ENCODE measurements at places on chromosomes 1 and 21.

DNA sequence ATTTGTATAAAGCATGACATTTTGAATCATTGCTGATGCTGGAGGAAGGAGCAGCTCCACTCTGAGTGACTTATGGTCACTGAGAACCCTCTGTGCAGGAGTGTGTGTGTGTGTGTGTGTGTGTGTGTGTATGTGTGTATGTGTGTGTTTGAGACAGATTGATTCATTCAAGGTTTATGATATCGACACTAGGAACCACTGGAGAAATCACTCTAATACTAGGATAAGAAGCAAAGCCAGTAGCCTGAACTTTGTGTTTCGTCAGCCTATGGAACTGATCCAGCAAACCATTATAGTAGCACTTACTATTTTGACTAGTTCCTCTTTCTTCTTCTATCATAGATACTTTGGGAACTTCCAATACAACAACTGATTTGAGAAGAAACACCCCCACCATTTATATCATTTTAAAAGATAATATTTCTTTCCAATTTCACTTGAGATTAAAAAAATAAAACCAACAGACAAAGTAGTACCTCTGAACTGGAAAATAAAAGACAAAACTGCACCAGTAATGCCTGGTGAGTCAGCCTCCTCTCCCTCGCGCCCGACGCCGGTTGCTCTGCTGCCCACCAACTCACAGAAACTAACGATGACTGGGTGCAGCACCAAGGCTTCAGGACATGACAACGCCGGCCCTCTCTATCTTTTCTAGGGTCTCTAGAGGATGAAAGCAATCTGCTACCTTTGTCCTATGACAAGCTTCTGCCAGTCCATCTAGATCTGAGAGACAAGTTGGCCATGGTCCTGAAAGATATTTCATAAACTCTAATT lies 20.9 kb downstream of the SLAMF1 start:
- DNase-seq: peak; percentile 63

GRCh38 chr21:44462086-44462833 lies 7.0 kb downstream of the LRRC3 start:
- DNase-seq: no peak

DNA sequence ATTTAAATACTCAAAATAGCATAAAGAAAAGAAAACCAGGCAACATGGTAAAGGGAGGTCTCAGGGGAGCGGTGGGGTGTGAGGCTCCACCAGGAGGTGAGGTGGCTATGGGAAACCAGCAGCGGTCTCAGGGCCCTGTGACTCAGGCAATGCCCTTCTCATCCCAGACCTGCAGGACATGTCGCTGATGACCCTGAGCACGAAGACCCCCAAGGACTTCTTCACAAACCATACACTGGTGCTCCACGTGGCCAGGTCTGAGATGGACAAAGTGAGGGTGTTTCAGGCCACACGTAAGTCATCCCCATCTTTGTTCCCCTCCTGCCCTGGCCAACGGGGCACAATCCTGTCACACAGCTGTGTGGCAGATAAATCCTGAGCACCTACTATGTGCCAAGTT lies 31.5 kb downstream of the PADI4 start:
- DNase-seq: no peak

- DNase-seq: no peak
Observed at GRCh38 chr1:200885623-200886402, 8.9 kb upstream of the INAVA start.

GRCh38 chr1:31424568-31424967 lies 11.6 kb downstream of the SERINC2 start:
- no peak for DNase-seq

DNA sequence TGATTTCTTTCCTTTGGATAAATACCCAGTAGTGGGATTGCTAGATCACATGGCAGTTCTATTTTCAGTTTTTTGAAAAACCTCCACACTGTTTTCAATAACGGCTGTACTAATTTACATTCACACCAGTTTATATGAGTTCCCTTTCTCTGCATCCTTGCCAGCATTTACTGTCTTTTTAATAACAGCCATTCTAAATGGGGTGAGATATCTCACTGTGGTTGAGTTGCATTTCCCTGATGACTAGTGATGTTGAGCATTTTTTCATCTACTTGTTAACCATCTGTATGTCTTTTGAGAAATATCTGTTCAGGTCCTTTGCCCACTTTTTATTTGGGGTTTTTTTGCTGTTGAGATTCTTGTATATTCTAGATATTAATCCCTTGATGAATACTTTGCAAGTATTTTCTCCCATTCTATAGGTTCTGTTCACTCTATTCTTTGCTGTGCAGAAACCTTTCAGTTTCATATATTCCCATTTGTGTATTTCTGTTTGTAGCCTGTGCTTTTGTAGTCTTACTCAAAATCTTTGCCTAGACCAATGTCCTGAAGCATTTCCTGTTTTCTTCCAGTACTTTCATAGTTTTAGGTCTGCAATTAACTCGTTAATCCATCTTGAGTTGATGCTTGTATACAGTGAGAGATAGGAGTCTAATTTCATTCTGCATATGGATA lies 7.3 kb downstream of the HENMT1 start:
- DNase-seq: no peak

DNA sequence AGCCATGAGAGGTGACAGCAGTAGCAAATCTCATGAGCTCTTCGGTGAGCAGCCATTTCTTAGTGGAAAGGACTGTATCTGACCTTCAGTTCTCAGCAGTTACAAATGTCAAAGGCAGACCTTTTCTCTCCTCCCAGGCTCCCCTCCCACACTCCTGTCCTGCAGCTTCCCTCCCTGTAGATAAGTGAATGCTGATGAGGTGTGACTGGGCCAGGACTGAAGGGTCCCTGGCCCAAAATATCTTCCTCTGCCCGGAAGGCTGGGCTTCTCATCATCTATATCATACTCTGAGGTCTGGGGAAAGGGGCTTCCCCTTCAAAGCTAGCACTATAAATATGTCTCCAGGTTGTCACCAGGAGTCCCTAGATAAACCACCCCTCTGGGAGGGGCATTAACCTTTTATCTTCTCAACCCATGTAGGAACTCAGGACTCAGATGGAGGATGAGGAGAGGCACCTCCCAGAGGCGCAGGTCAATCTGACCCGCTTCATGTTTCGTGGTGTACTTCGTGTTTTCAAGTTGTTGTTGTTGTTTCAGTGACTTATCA lies 3.6 kb upstream of the ADAMTSL4 start:
- DNase-seq: no peak

- no peak for DNase-seq
Observed at GRCh38 chr1:116855191-116855619, 54.5 kb upstream of the PTGFRN start.

- DNase-seq: no peak
Observed at GRCh38 chr1:86957221-86957620, 42.8 kb downstream of the HS2ST1 start.

DNA sequence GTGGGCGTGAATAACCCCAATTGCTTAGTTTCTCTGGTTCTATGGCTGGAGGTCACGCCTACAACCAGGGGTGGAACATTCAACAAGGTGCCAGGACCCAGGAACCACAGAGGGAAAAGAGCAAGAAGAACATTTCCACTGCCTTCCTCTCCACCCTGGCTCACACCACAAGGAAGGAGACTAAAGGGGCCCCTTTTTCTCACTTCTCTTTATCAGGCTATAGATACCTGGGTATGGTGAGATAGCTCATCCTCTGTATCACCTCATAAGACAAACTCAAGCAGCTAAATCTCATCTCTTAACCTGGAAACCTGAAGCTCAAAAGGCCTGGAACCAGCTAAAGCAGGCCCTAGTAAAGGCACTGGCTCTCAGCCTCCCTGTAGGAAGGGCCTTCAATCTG lies 438.8 kb upstream of the OLFM3 start:
- DNase-seq: no peak

DNA sequence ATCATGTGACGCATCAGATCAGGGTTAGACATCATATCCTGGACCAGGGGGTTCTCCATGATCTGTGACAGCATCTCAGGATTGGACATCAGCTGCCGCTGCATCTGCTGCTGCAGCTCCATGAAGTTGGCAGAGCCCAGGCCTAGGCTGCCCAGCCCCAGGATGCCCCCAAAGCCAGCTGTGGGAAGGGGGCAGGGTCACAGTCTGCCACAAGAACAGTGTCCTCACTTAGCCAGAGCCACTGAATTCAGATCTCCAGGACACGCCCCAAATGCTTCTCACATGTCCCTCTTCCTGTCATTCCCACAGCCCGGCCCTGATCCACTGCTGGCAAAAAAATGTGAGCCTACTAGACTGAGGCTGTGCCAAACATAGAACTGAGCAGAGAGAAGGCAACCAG lies 3.2 kb downstream of the UBQLN4 start:
- no peak for DNase-seq

DNA sequence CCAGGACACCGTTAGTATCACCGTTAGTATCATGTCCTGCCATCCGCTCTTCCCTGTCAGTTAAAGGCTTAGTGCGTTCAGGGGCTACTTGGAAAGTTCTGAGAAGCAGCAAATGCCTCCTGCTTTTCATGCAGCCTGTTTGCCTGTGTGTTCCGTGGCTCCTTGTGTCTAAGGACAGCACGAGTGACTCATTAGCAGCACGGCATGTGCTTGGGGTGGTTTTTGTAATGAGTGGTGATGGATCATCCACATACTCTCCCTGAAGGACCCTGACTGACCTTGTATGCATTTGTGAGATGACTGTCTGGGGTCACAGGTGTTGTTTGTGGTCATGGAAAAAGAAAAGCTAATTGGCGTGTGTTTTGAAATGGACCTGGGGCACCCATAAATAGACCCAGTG lies 221.9 kb downstream of the PBX1 start:
- DNase-seq: no peak

GRCh38 chr1:234386122-234386521 lies 12.9 kb downstream of the COA6 start:
- no peak for DNase-seq

DNA sequence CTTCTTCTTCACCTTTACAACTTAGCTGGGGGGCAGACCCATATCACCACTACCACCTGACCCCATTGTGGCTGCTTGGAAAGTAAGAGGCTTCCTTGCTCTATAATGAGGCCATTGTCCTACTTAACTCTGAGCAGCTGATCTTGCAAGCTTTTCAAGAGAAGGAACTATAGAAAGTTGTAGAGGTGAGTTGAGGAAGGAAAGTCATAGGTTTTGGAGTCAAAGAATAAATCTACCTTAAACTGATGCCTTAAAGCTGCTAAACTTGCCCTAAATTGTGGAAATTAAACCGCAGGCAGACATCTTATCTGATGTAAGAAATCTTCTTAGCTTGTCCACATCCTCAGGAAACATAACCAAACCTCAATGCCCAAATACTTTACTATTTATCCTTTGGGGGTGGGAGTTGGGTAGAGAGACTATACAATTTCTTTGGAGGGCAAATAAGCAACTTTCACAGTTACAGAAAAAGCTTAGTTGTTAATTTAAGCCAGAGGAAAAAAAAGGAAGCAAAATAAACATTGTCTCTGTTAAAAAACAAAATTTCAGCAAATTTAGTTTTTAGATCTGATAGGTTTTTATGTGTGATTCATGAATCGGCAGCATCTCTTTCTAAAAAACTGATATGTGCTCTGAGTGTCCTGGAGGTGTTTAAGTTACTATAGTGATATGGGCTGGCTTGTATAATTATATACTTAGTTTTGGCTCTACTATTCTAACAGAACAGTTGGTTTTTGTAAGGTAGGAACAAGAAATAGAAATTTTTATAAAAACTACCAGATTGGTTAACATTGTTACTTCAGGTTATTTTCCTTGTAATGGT lies 4.7 kb downstream of the IL23R start:
- no peak for DNase-seq

DNA sequence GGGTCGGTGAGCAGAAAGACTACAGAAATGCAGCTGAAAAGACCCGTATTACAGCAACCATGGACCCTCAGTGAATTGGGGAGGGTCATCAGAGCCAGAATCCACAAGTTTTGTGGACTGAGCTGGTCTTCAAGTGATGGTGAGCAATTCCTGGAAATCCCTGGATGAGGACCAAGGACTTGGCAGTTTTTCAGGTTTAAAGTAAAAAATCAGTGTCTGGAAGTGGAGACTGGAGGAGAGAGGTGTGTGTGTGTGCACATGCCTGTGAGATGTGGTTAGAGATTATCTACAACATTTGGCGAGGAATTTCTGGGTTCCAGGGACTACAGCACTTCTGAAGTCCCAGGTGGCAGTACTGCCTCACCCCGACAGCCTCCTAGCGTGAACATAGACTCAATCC lies 56.4 kb downstream of the KIRREL1 start:
- no peak for DNase-seq

DNA sequence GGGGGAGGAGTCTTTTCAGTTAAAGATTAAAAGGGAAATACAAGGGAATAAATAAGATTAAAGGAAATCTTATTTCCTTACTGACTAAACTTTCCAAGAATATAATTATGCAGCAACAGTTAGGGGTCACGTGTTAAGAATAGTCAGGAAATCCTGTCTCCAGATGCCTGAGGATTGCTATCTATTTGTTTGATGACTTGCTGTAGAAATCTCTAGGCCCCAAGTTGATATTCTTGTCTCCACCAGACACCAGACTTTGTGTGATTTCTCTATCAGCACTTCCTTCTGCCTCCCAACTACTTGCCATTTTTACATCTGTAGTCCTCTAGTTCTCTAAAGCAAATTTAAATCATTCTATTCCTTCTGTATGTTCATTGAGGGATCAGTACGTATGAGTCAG lies 77.5 kb downstream of the RPAP2 start:
- no peak for DNase-seq

DNA sequence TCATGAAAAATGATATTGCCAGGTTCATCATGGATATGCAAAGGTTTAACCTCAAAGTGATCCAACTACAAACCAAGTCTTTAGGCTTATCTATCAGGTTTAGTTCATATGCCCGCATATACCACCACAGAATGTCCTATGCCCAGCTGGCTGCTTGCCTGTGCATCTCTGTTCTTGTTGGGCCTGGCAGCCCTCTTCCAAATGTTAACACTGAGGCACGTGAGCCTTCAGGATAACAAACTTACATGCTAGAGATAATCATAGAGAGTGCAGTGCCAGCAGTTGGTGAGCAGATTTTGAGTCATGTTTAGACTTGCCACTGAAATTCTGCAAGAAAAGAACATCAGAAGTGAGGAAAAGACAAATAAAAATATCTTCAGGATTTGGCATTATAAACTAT lies 607.9 kb upstream of the TMPRSS15 start:
- DNase-seq: no peak

- no peak for DNase-seq
Observed at GRCh38 chr1:148333875-148334338, 149.2 kb downstream of the PPIAL4G start.

GRCh38 chr1:85153149-85153891 lies 47.5 kb downstream of the SYDE2 start:
- DNase-seq: no peak
